ENCODE measurements at places on chromosomes 2 and 18.

- no peak for DNase-seq
Measured at GRCh38 chr2:24490181-24490689, 819 bp upstream of the NCOA1 start.

DNA sequence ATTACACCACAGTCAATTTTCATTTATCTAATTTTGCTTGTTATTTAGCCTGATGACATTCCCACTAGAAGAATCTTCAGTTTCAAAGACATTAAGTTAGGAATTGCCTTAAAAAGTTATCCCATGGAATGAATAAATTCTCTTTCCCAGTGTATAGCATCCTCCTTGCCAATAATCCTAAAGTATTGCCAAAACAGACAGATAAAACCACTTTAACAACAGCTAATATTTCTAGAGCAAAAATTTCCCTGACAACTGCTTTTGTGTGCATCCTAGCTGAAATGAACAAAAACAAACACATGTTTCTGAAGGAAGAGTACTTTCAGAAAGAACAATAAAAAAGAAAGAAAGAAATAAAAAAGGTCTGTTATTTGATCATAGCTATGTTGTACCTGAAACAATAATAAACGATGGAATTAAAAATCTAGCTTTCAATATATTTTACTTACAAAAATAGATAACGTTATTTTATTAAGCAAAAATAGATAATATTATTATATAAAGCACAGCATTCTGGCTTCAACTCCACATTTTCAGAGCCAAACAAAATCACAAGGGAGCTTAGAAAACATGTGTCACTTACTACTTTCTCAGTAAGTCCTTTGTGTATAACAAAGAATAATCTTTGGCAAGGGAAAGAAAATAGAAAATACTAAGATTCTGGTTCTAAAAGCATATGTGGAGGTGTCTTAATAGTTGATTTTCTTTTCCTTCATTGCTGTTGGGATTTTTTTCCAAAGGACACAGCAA is 939.0 kb upstream of the CRIM1 start:
- no peak for DNase-seq

- no peak for DNase-seq
Measured at GRCh38 chr2:107542314-107542740, 284.4 kb upstream of the RGPD4 start.

GRCh38 chr2:12262681-12263436 is 453.9 kb upstream of the TRIB2 start:
- no peak for DNase-seq

Data from stimulated activated CD8-positive, alpha-beta memory T cell treated with anti-CD3 and anti-CD28 coated beads, Interleukin-7, amount 100 ng/mL, for 1 hour (primary cell).